ENCODE measurements at places on chromosomes 2 and 18.

- DNase-seq = no peak
Observed at GRCh38 chr2:105689484-105689883, 55.2 kb upstream of the NCK2 start.

- no peak for DNase-seq
Observed at GRCh38 chr2:128271911-128272600, 46.6 kb downstream of the HS6ST1 start.

GRCh38 chr18:58755304-58756010 is 84.2 kb downstream of the MALT1 start:
- no peak for DNase-seq

GRCh38 chr2:215847718-215848117 is 165.6 kb downstream of the MREG start:
- no peak for DNase-seq

DNA sequence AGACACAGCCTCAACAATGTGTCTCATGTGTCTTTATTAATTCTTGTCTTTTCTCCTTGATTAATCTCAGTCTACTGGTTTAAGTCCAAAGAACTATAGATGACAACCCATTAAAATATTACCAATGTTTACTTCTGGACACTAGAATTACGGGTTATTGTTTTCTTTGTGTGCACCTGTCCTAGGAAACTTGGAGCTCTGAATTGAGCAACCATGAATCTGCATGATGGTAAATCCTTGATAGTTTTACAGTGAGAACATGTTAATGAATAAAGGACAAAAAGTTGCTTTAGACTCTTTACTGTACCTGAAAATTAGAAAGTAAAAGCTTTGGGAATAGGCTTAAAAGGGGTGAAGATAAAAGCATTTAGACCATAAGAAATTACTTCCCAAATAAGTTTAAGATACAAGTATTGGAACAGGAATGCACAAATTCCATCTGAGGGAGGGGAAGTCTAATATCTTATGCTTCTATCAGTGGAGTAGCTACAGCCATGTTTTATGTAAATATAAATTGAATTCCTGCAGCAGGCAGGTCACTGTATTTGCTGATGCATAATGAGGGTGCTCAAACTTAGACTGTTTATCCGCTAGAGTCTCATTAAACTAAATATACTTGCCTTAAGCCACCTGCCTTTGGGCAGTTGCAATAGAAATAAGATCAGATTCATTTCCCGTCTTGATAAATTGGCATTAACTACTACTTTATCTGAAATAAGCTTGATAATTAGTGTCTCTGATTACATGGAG is 603.7 kb upstream of the GCFC2 start:
- DNase-seq = no peak

DNA sequence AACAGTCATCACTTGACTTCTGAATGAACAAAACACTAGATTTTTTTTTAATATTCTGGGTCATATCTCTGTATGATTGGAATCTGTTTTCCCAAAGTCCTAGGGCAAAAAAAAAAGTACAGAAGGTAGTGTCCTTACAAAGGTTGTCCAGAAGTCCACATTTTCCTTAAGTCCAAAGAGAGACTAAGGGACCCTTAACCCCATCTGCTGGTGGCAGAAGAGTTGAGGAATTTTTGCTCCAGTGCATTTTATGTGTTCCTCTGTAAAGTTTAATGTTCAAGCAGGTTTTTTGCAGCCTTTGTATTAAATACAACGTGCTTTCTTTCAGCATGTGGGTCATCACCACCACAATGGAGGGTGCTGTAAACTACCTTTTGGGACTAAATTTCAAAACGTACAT is 215.9 kb downstream of the SP3 start:
- DNase-seq = peak; percentile 15

- no peak for DNase-seq
Observed at GRCh38 chr2:80778704-80779103, 474.2 kb upstream of the LRRTM1 start.

DNA sequence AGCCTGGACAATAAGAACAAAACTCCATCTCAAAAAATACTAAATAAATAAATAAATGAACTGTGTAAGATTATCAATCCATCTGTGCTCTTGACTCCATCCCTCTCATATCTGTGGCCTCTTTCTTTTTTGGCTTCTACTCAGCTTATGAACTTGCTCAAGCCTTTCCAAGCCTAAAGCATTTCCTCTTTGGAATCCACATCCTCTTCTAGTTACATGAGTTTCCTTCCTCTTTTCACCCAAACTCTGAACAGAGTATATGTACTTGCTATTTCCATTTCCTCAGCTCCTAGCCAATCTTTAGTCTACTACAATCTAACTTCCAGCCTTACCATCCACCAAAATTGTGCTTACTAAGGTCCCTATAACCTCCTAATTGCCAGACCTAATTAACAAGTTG is 2.5 kb upstream of the DNAJC10 start:
- DNase-seq = no peak

DNA sequence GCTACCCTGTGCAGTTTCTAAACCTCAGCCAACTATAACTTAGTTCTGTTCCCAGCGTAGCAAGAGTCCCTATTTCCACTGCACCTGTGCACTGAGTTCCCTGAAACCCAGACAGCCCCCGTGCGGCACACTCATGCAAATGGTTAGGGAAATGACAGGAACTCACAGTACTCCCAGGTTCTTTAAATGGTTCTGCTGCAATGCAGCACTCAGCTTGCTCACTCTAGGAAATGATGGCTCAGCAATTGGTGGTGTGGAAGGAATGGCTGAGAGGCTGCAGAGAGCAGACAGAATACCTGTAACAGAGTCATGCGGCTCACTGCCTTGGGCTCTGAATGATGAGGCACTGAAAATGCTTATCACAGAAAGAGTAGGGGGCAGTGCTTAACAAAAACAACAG is 143.0 kb downstream of the RAD51AP2 start:
- DNase-seq = no peak

DNA sequence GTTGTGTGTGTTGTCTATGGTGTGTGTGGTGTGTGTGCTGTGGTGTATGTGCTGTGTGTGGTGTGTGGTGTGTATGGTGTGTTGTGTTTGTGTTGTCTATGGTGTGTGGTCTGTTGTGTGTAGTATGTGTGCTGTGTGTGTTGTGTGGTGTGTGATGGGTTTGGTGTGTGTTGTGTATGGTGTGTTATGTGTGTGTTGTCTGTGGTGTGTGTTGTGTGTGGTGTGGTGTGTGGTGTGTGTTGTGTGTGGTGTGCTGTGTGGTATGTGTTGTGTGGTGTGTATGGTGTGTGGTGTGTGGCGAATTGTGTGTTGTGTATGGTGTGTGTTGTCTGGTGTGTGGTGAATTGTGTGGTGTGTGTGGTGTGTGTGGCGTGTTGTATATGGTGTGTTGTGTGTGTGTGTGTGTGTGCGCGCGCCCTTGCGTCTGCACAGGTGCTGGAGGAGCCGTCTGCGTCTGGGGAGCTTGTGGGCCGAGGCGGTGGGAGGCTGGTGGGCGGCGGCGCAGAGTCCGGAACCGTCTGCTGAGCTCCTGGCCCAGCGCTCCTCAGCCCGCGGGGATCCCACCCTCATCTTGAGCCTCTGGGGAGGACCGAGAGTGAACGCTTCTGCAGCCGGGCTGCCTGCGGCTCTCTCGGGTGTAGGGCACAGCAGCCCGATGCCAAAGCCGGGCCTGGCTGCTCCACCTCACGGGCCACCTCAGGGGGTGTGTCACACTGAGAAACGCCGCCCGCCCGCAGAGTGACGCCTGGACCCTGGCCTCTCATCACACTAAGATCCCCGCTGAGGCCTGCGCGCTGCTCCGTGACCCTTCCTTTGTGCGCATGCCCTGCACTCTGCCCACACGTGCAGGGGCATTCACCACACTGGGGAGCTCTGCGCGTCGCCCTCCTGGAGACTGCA is 8.8 kb upstream of the ADI1 start:
- no peak for DNase-seq

DNA sequence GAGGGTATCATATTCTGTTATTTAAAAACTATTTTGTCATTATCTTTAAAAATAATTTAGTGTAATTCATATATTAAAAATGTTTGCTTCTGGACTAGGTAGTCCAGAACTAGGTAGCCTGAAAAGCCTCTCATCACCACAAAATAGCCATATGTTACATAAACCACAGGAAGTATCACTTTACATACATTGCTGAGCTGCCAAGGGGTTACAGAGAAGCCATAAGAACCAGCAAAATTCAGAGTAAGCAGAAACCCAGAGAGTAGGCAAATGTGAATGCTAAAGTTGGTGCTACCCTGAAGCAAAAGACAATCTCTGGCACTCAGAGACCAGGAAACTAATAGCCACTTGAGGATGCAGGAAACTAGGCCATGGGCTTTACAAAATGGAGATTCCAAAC is 60.9 kb downstream of the LOXHD1 start:
- DNase-seq = no peak

- no peak for DNase-seq
Observed at GRCh38 chr2:120733238-120733932, 2.3 kb upstream of the GLI2 start.

GRCh38 chr2:158817588-158817987 is 22.5 kb downstream of the DAPL1 start:
- DNase-seq = no peak

- DNase-seq = no peak
Observed at GRCh38 chr2:9076210-9076609, 72.7 kb upstream of the MBOAT2 start.

DNA sequence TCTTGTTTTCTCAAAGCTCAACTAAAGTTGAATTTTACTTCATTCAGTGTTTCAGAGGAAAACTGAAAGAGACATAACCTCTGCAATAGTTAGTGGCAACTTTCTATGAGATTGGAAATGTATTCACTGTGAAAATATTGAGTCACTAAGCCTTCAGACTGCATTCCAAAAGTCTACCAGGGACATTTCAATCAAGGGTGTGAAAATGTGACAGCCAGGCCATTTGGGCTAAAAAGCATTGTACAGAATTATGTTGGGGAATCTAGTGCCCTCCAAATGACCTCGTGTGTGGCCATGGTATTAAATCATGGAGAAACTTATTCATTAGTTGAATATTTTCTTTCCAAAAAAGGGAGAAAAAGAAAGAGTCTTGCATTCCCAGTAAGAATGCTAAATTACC is 251.9 kb downstream of the GRB14 start:
- DNase-seq = no peak

GRCh38 chr2:176063958-176064357 is 19.8 kb downstream of the EVX2 start:
- DNase-seq = no peak

- DNase-seq = no peak
Observed at GRCh38 chr2:40348665-40349064, 103.2 kb downstream of the SLC8A1 start.

DNA sequence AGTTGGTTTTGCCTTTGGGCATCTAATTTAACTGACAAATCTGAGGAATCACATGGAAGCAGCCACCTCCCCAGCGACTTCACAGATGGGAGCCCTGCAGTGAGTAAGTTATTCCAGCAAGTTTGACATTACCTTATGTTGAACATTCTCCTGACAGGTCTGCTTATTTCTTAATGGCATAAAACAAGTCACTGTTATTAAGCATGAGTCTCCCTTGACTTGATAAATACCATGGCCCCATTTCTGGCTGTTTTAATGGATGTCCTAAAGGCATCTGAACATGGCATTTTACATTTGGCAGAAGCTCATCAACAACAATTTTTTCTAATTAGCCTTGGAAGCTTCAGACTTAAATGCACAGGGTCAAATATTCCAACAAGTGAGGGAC is 92.6 kb upstream of the CREB1 start:
- DNase-seq = no peak

DNA sequence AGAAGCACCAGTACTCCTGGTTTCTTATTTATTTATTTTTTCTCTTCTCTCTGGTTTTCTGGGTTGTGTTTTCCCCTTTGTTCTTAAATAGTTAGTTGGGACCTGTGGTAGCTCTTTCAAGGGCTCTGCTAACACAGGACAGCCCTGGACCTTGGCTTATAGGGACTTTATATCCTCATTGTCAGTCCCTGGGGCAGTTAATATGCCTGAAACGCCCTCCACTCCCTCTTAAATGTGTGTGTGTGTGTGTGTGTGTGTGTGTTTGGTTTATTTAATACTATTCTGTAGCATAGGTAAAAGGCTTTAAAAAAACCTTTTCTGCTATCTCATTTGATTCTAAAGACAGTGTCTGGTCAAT is 54.6 kb downstream of the GATA6 start:
- DNase-seq = no peak

GRCh38 chr2:85151026-85151425 is 17.8 kb downstream of the TCF7L1 start:
- no peak for DNase-seq

- DNase-seq = no peak
Observed at GRCh38 chr2:167986223-167986622, 261.2 kb downstream of the STK39 start.

DNA sequence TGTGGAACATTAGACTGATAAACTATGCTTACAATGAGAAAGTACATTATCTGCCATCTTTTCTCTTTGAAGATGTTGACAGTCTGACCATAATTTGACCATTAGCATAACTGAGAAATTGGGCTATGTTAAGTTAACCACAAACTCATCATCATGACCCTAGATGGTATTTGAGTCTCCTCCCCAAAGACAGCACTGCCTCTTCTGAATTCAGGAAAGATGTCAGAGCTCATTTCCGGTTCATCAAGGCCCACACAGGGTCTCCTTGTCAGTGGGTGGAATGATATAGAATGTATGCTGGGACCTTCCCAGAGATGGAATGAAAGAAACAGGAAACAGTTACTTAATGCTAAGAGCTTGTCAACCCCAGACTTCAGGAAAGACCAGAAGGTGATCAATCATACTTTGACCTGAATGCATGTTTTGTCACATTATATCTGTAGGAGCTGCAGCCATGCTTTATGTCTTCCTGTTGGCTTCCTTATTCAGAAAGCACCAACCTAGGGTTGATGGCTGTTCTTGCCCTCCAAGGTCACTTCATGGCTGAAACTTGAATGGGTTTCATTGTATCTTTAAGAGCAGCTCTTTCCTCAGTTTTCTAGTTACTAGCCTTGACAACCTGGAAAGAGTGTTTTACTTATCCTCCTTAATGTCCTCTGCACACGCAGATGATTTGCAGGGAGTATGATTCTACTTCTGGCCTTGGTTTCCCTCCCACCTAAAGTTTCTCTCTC is 99.1 kb upstream of the NEUROD1 start:
- DNase-seq = no peak

DNA sequence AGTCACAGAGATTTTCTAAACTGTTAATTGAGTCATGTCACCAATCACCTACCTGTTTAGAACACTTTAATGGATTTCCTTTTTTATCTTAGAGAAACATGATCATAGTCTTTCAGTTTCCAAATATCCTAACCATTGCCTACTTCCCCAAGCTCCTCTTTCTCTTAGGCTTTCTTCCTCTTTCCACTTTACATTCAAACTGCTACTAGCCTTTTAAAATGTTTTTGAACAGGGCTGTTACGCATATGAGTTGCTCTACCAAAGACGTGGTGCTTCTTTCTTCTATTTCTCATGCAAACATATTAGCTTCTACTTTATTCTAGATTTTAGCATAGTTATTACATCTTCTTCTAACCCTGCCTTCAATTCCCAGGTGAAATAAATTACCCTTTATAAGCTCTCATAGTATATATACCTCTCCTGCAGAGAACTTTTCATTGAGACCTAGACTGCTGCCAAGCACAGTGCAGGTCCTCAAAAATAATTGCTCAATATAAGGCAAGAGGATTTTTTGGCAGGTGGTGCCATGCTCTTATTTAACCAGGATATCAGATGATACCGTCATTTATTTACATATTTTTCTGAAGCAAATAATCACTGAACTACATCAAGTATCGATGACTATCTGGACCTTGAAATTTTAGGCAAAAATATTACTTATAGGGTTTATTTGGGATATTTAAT is 937.1 kb downstream of the TSN start:
- DNase-seq = no peak

- DNase-seq = no peak
Observed at GRCh38 chr2:188974164-188974563, at the start of gene COL3A1. TSS of gene COL3A1 (plus strand) at chr2:188974373. CDS start at chr2:188974490, 117 bp downstream.

All from Panc1 (cell line).